Peyer's patch (tissue), 4 donors: ENCODE measurements at places on chromosomes 5 and 9.
A peak's percentile ranks its signal among the peaks of the same experiment; 100 is the strongest.

DNA sequence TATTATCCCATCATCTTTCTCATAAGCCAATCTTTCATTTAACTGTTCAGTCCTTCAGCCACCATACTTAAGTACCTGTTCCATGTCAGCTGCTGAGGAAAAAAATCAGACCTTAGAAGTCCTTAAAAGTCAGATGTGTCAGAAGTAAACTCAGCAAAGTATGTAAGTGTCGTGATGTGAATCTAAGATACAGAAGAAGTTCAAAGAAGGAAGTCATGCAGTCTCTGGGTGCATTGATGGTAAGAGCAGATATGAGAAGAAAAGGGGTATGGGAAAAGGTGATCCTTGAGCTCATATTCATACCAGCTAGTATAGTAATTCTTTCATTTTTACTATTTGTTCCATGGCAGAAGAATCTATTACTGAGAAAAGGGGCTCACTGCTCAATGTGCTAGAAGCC, 259.4 kb upstream of the CD180 start:
- DNase-seq: no peak

GRCh38 chr9:372128-372527, 157.5 kb downstream of the DOCK8 start:
- DNase-seq: no peak

GRCh38 chr5:133643365-133643764, 31.0 kb upstream of the FSTL4 start:
- no peak for DNase-seq

DNA sequence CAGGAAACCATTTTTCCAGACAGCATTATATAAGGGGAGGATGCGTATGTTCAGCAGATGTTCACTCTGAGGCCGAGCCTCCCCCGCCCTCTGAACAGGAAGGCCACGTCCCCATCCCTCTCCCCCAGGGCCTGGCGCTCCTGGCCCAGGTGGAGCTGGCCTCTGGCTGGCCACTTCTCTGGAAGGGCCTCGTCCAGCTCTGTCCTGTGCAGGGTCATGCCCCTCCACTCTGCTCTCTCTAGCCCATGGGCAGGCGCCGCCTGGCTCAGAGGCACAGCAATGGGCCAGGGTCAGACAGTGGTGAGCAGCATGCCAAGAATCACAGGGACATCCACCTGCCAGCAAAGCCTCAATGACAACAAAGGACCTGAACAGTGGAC, 34.2 kb downstream of the ADAMTS2 start:
- DNase-seq: no peak

DNA sequence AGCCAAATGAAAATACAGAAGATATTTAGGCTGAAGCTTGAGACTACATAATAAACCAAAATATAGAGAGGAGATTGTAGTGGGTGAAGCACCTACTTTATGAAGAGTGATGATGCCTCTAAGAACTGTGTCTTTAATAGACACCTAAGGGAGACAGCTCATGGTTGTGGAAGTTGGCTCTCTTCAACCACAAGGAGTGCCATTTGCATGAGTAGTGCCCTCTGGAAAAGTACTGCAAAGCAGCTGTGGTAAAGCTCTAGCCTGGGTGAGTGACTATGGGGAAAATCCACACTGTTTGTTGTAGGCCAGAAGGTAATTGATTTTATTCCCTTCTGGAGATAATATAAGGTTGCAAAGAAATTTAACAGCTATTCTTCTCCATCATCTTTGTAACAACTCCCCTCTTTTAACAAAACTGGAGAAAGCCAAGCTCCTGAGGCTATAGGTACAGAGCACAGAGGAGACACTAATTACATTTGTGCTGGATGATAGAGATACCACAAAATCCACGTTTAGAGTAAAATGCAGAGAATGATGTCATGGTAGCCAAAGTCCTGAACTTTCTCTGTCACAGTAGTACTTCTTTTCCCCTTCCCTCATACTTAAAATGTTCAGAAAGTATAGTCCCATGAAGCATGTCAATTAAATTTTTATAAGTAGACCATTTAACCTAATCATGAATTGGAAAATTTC, 122.8 kb downstream of the STARD4 start:
- no peak for DNase-seq

DNA sequence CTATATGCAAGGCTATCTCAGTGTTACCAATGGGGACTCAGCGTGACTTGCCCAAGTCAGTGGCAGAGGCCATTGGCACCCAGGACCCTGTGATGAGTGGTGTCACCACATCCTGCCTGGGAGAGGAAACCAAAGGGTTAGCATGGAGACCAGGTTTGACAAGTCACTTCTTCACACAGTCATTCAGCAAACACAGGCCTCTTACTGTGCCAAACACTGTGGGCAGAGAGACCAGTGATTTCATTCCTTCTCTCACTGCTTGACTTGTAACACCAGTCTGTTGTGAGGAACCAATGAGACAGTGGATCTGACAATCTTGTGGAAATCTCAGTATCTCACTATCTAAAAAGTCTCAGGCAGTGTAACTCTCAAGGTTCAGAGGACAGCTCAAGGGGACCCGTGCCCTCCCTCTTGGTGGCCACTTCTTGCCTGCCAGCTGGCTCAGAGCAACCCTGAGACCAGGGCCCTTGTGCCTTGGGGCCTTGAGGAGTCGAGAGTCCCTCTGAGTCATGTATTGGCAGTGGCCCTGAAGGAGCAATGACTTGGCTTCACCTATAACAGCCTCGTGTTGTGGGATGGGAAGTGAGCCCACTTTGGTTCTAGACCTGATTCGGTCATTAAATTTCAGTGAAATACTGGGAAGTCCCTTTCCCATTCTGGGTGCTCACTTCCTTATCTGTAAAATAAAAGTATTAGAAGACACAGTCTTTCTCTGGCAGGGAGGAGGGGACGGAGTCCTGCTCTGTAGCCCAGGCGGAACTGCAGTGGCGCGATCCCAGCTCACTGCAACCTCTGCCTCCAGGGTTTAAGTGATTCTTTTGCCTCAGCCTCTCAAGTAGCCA, 1.6 kb downstream of the FABP6 start:
- peak; percentile 18 for DNase-seq

GRCh38 chr5:149800633-149801032, 70.5 kb downstream of the PPARGC1B start:
- DNase-seq: no peak

DNA sequence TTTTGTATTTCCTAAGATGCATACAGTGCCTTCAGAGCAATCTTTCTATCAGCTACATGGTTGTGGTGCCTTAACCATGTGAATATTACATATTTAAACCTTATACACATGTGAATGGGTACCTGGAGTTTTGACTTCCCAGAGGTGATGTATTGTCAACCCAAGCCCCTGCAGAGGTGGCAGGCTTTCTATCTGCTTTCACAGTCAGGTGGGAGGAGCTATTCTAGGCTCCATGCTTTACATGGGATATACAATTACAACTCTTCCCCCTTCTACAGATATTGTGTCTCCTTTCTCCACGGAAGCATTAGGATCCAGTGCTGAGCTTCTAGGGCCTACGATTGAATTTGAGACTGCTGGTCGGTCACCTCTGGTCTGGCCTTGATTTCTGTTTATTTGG, 89.8 kb upstream of the TUT7 start:
- DNase-seq: no peak
